ENCODE measurements at places on chromosomes 16 and 17.

DNA sequence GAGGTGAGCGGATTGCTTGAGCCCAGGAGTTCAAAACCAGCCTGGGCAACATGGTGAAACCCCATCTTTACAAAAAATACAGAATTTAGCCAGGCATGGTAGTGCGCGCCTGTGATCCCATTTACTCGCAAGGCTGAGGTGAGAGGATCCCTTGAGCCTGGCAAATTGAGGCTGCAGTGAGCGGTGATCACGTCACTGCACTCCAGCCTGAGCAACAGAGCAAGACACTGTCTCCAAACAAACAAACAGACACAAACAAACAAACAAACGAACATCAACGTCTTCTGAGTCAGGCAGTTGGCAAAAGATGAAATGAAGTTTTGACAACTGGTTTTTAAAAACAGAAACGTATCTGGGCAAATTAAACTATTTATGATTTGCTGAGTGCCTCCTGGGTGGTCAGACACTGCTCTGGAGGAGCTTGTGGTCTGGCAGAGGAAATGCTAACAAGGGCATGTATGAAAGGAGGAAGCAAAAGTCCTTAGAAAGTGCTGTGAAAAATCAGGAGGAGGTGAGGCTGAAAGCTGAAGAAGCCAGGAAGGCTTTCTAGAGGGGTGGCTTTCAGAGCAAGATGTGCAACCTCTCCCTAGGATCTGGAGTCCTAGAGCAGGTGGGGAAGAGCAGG, 10.2 kb upstream of the KRT20 start:
- no peak for DNase-seq

DNA sequence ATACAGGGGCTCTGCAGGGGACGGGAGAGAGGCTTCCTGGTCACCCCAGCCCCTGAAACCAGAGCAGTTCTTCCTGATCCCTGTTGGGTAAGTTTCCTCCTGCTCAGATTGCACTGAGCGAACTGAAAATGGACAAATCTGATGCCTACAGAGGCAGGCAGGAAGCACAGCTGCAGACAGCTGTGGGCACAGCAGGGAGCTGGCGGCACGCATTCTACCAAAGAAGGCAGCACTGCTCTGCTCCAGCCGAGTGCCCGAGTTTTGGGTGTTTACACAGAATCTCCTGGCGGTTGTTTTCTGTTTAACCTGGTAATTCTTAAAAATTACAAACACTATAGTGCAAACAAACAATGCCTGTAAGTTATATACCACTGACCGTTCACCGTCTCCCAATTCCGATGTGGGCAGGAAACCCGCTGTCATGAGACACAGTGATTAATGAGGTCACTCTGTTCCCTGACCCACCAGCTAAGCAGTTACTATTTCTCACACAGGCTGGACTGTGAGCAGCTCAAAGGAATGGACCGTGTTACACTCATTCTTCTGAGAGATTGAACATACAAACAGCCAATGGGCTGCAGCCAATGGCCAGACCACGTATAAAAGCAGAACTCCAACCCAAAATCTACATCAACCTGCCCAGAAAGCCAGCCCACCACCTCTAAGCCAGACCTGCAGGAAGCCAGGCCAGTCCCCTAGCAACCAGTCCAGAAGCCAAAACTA, 25.5 kb downstream of the NSMCE1 start:
- DNase-seq, result no peak

GRCh38 chr16:23480257-23480656, 27.3 kb upstream of the COG7 start:
- no peak for DNase-seq

GRCh38 chr16:31092330-31092729, 2.3 kb downstream of the VKORC1 start:
- no peak for DNase-seq

DNA sequence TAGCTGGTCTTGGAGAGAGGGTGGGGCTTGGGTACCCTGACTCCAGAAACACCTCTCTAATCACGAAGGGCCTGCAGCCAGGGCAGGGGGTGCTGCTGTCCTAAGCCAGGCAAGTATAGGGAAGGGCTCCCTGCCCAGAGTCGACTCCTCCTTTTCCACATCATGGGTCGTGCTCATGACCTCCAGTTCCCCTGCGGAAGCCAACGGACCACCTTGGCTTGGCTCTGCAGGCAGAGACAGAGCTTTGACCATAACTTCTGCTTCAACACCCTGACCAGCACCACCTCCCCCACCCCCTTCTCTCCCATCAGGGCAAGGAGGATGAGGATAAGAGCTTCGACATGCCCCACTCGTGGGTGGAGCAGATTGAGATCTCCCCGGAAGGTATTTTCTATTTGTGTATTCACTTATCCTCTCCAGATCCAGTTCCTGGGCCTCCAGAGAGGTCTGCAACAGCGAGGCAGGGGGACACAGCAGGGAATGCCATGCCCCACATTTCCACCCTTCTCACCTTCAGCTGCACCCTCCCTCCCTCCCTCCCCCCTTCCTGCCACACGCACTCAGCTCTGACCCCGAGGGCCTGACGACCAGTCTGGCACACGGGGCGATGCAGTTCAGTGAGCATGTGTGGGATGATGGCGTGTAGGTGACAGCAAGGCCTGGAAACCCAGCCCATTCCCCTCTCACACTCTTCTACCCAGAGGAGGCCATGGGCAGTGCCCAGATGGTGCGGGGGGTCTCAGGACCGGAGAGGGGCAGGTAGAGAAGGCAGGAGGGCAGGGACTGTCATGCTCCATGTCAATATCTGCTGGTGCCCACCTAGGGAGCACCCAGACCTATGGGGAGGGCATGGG, 14.0 kb upstream of the KATNB1 start:
- no peak for DNase-seq

- no peak for DNase-seq
These were observed 2.1 kb downstream of the TEN1 start for GRCh38 chr17:75981019-75981615.

DNA sequence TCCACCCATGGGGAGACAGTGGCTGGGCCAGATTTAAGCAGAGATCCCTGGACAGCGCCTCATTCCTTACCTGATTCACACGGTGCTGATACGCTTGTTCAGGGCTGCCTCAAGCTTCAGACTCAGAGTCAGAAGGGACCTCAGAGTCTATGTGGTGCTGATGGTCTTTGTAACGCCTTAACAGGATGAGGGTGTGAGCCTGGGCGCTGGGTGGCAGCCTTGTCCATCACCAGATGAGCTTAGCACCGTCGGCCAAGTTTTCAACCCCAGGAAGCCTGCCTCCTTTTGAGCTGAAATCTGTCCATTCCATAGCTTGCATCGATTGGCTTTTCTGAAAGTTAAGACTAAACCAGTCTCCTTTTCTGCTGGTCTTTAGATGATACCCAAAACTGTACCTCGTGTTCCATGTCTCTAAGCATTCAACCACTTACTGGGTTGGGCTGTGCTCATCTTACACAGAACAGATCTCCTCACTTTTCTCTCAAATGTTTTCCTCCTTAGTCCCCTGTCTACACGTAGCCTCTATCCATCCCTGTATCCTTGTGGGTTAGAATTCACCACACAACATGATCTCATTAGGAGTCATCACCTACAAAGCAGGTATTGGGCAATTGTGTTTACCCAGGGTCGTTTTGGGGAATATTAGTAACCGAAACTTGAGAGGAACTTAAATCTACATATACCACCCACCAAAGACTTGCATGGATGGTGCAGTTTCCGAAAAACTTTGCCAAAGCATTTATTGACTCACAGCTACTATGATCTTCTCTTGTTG, 573.4 kb downstream of the CDH13 start:
- no peak for DNase-seq
